Esophagus mucosa (tissue), 1 donor: ENCODE measurements at places on chromosomes 7 and 10. TPM values are rescaled to one million over a fixed set of nuclear protein-coding genes. Genes with fewer than 3 reads are reported as not detected.

Gene OR2A5
- total RNA-seq, result not detected

Gene TSPAN12
- total RNA-seq, result 0.92 TPM

Gene MYO1G
- 1.1 TPM for total RNA-seq

Gene IFIT1
- total RNA-seq, result 3.8 TPM

Gene RTKN2
- 8.9 TPM for total RNA-seq

Gene PNLIPRP1
- not detected for total RNA-seq

Gene GIMAP6
- total RNA-seq, result 2.4 TPM

Gene WDR86
- total RNA-seq, result 0.48 TPM

Gene SAP25
- total RNA-seq, result 0.32 TPM

Gene COG5
- total RNA-seq, result 20.9 TPM

Gene IKZF5
- 7.7 TPM for total RNA-seq

Gene MYPN
- total RNA-seq, result 0.08 TPM

Gene TDRD1
- total RNA-seq, result not detected

Gene DCLRE1A
- total RNA-seq, result 3.7 TPM

Gene DDC
- not detected for total RNA-seq

Gene ABCB4
- total RNA-seq, result 0.20 TPM

Gene ENTPD1
- 9.2 TPM for total RNA-seq

Gene SCART1
- 0.56 TPM for total RNA-seq

Gene NPY4R2
- not detected for total RNA-seq

Gene ATP5MK
- total RNA-seq, result 399 TPM

Gene ELAPOR2
- total RNA-seq, result 2.2 TPM

Gene AKR1C4
- not detected for total RNA-seq

Gene RGS10
- total RNA-seq, result 33.9 TPM

Gene ACSL5
- 3.3 TPM for total RNA-seq

Gene AGR3
- not detected for total RNA-seq

Gene MBL2
- total RNA-seq, result not detected

Gene HMX3
- total RNA-seq, result not detected

Gene CYP2C8
- 0.20 TPM for total RNA-seq

Gene HOXA10
- total RNA-seq, result 1.1 TPM
